ENCODE measurements at places on chromosomes 11 and 22.

GRCh38 chr11:63880403-63880790 lies 36.6 kb downstream of the RCOR2 start:
- H3K27me3 ChIP-seq: no peaks in the 10 kb centered on the region
- H3K4me3 ChIP-seq: no peak overlapping the region
- H3K27ac ChIP-seq: no peak overlapping the region
- no peaks in the 10 kb centered on the region for H3K36me3 ChIP-seq
- DNase-seq: no peak

DNA sequence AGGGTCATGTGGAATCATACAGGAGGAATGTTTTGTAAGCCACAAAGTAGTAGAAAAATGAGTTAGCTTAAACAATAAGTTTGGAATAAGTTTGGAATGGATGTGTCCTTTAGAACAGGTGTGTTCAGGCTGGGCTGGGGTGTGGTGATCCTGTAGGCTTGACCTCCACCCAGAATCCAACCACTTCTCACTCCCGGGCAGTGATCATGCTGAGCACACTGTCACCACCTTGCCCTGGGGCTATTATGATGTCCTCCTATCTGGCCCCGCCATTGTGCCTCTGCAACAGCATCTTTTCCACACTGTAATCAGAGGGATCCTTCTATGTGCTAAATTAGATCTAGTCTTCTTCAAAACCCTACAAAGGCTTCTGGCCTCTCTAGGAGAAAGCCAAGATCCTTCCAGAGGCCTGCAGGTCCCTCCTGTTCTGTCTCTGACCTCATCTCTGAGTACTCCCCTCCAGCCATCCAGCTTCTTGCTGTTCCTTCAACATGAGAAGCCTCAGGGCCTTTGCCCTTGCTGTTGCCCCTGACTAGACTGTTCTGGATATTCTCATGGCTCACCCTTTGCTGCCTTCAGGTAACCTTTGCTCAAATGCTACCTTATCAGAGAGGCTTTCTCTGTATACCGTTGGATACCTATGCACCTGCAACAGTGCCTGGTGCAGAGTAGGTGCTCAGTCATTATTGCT lies 18.8 kb upstream of the ACCSL start:
- no peaks in the 10 kb centered on the region for H3K27me3 ChIP-seq
- H3K4me1 ChIP-seq: no peaks in the 10 kb centered on the region
- no peak for DNase-seq
- no peaks in the 10 kb centered on the region for H3K36me3 ChIP-seq
- H3K4me3 ChIP-seq: no peak overlapping the region

DNA sequence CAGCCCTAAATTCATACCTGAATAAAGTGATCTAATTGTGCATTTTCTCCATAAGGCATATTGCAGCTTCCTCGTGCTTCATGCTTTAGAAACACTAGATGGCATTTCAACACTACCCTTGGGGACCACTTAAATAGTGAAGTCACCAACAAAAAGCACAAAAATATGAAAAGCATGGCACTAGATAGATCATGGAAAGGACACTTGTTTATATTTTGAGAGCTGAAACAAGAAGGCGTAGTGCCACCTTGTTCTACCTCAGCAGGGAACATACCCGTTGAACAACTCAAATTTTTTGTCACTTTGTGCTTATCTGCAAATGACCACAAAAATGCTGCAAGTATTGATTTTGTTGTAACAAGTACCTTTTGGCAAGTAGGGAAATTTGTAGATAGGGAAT lies 8.6 kb downstream of the TBCEL start:
- no peak overlapping the region for H3K4me3 ChIP-seq
- H3K4me1 ChIP-seq: no peaks in the 10 kb centered on the region
- no peaks in the 10 kb centered on the region for H3K27me3 ChIP-seq
- no peak overlapping the region for H3K27ac ChIP-seq
- H3K36me3 ChIP-seq: no peaks in the 10 kb centered on the region

- H3K36me3 ChIP-seq: no peaks in the 10 kb centered on the region
- DNase-seq: no peak
- H3K4me3 ChIP-seq: no peak overlapping the region
- no peak overlapping the region for H3K27ac ChIP-seq
- H3K27me3 ChIP-seq: peaks cover 3% of the 10 kb centered on the region
Observed at GRCh38 chr22:48112687-48113521, 1350.5 kb downstream of the TBC1D22A start.

- no peaks in the 10 kb centered on the region for H3K27me3 ChIP-seq
- no peaks in the 10 kb centered on the region for H3K4me1 ChIP-seq
- H3K4me3 ChIP-seq: no peak overlapping the region
- H3K27ac ChIP-seq: no peak overlapping the region
- peak; percentile 37 for DNase-seq
- no peaks in the 10 kb centered on the region for H3K36me3 ChIP-seq
Observed at GRCh38 chr11:121321614-121322243, 29.2 kb downstream of the SC5D start.

DNA sequence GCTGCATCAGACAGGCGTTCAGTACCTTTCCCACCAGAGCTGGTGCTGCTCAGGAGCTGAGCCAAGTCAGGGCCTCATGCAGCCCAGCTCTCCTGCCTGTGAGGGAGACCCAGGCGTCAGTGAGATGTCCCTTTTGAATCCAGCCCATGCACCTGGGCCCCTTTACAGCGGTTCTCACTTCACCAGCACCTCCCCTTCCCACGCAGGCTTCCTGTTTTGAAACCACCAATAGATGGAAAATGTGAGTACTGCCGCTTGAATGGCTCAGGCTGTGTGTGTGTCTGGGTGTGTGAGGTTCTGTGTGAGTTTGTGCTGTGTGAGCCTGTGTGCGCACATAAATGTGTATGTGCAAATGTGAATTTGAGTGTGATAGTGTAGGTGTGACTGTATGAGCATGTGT lies 88.4 kb downstream of the UBASH3B start:
- H3K4me1 ChIP-seq: no peaks in the 10 kb centered on the region
- H3K27ac ChIP-seq: no peak overlapping the region
- no peak for DNase-seq
- H3K27me3 ChIP-seq: no peaks in the 10 kb centered on the region
- no peak overlapping the region for H3K4me3 ChIP-seq

All from prostate gland (tissue), 2 donors.